NCI-H1092 (cell line): ENCODE measurements at places on chromosomes 2 and 18.

- DNase-seq, result peak; percentile 59
Observed at GRCh38 chr18:63131106-63131958, 188.2 kb downstream of the BCL2 start.

GRCh38 chr18:62438402-62438801, 84.4 kb upstream of the ZCCHC2 start:
- no peak for DNase-seq

DNA sequence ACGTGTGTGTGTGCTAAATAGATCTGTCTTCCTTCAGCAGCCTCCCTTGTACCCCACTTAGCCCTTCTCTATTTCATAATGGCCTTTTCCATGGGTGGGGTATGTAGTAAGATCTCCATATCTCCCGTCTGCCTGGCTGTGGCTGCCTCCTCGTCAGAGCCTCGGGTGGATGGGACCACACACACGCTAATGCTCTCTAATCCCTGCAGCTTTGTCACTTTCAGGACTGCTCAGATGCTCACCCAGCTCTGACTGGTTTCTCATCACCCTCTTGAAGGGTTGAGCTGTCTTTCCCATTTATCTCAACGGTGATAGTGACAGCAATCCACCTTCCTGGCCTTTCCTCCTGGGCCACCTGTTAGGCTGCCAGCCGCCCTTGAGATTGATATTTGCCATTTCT, 95.3 kb downstream of the DCC start:
- no peak for DNase-seq

DNA sequence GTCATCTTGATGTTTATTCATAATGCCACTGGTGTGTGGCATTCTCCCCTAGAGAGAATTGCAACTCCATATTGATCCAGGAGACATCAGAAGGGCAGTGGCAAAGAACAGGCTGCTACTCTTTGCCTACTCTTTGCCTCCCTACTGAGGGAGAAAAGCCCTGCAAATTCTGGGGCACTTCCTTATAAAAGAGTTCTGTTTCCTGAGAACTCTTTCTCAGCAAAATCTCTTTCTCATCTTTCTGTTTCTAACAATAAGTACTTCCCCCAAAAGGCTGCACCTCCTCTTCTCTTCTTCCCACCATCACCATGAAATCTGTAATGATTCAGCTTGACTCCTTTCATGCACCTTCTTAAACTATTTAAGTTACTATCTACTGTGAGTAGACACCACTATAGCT, 270.3 kb downstream of the MREG start:
- DNase-seq, result no peak

- DNase-seq, result no peak
Observed at GRCh38 chr2:113703386-113704299, 52.8 kb downstream of the SLC35F5 start.

DNA sequence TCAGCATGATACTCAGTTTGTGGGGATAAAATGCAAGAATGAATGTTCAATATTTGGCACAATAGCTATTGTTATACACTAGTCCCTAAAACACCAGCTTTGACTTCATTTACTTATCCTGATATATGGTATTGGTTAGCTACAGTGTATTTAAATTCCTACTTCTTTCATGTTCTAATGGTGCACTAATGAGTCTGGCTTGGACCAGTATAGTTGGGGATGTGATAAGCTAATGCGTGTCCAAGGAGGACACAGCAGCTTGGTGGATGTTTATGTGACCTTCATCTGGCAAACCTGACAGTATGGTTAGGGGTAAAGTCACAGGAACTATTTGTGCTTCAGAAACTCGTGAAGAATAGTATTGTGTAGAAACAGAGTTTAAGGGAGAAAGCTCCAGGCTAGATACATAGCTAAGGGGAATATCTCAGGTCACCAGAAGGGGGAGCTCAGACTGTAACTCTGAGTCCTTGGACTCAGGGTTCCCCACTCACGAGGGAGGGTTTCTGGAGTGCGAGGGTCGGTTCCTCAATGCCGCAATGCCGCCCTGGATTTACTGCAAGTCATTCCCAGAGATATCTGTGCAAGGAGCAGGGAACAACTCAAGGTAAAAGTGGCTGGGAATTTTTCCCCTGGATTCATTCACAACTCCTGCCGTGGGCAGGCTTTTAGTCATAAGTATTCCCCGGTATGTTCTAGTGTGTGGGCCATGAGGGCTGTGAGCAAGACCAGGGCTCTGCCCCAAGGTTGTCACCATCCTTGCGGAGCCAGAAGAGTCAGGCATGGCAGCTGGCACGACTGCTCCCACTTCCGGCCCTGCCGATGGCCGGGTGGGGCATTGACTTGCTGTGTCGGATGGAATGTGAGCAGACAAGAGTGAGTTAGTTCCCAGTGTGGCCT, 14.5 kb downstream of the IL1R2 start:
- no peak for DNase-seq

GRCh38 chr18:79071503-79072210, 2.5 kb downstream of the ATP9B start:
- no peak for DNase-seq

GRCh38 chr2:36729067-36729466, 32.6 kb downstream of the VIT start:
- DNase-seq, result no peak

DNA sequence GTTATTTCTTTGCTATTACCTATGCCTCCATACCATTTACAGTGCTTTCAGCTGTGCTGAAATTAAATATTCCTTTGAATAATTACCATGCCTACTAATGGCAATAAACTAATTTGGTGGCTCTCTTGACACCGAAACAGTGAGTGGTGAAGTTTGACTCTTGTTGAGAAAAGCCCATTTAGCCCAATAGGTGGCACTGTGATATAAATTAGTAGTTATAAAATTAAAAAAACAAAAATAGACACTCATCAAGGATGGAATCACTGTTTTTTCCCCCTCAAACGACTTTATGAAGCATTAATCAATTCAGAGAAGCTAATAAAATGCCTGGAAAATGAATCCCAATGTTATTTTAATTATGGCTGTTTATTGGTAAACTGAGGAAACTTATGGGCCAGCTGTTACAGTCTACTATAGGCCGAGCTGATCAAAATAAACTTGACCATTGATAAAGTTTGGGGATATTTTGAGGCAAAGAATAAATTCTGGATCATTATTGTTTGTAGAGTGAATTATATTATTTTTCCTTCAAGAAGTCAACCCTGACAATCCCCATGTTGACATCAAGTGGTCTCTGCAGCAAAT, 339.6 kb downstream of the TRIB2 start:
- DNase-seq, result no peak

DNA sequence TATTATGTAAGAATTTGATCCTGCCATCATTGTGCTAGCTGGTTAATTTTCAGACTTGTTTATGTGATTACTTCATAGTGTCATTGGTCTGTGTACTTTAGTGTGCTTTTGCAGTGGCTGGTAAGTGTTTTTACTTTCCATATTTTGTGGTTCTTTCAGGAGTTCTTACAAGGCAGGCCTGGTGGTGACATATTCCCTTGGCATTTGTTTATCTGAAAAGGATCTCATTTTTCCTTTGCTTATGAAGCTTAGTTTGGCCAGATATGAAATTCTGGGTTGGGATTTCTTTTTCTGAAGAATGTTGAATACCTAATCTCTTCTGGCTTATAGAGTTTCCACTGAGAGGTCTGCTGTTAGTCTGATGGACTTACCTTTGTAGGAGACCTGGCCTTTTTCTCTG, 72.8 kb upstream of the MC4R start:
- no peak for DNase-seq

- DNase-seq, result no peak
Observed at GRCh38 chr2:54724560-54725342, 1.3 kb downstream of the EML6 start.

DNA sequence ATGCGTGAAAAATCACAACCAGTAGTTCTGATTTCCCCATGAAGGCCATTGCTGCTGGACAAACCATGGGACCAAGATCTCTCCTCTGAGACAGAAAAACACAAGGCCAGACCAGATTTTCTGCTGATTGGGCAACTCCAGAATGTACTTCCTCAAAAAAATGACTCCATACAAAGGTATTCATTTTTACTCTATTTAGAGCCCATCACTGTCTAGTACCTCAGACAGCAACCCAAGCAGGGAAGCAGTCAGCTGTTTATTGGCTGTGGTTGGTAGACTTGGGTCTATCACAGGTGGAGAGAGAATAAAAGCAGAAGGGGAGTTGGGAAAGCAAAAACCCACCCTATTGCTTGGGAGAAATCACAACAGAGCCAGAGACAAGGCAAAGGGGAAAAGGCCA, 219.9 kb downstream of the PIK3C3 start:
- no peak for DNase-seq

DNA sequence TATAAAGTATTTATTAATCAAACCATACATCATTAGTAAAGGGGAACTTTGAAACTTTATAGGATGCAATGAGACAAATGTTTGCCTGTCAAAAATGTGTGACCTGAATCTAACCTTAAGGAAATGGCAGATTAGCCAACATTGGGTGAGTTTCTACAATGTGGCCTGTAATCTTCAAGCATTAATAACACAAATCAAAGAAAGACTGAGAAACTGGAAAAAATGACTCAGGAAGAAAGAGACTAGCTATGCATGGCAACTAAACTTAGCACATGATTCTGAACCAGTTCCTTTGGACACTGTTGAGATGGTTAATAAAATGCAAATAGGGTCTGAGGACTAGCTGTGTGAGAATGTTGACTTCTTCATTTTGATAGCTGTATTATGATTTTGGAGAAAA, 628.6 kb upstream of the ID2 start:
- DNase-seq, result no peak

DNA sequence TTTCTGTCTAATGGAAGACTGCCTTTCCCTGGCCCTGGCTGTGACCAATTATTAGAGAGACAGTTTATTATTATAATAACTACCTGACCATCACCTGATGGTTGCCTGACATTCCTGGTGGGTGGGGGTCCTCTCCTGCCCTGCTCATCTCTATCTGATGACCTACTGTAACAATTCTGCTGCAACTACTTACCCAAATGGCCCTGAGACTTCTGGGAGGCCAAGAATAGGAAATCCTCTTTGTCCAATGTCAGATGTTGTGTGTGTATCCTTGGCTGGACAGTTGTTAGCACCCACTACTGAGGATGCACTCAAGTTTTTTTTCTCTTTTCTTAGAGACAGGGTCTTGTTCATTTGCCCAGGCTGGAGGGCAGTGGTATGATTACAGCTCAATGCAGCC, 110.3 kb downstream of the DDX1 start:
- no peak for DNase-seq

DNA sequence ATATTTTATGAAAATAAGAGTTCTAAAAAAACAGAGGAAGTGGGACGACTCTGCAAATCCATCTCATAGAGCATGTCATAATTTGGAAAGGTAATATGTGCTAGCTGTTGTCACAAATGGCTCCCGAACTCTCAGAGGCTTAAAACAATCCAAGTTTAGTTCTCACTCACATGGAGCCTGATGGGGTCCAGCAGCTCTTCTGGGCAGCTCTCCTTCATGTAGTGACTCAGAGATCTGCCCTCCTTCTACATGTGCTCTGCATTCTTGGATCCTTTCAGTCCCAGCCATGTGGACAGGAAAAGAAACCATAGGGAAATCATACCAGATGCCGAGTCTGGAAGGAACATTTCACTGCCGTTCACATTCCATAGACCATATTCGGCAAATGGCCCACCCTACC, 180.1 kb upstream of the APCDD1 start:
- DNase-seq, result no peak

- DNase-seq, result no peak
Observed at GRCh38 chr2:66457545-66457944, 22.6 kb downstream of the MEIS1 start.

GRCh38 chr2:170369894-170370293, 191.9 kb downstream of the MYO3B start:
- DNase-seq, result no peak

GRCh38 chr2:230343747-230344146, 16.8 kb downstream of the SP140L start:
- no peak for DNase-seq

DNA sequence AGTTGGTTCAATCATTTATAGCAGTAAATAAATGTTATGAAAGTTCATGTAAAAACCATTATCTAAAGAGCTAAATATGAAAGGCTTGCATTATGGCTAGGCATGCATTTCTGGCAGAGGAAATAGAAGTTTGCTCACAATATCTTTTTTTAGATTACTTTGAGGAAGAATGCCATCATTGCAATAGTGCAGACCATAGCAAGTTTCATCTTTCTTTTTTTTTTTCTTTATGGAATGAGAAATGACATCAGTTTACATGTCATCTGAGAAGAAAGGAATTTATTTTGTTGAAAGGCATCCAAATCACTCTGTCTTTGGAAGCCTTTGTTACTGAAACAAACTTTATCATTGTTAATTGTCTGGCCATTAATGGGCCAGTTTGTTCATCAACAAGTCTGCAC, 74.5 kb upstream of the NCKAP5 start:
- no peak for DNase-seq

- DNase-seq, result no peak
Observed at GRCh38 chr2:17422061-17422460, 96.2 kb downstream of the RAD51AP2 start.

- DNase-seq, result no peak
Observed at GRCh38 chr18:9405130-9405529, 70.2 kb upstream of the RALBP1 start.

- no peak for DNase-seq
Observed at GRCh38 chr2:40725040-40725439, 273.1 kb upstream of the SLC8A1 start.

DNA sequence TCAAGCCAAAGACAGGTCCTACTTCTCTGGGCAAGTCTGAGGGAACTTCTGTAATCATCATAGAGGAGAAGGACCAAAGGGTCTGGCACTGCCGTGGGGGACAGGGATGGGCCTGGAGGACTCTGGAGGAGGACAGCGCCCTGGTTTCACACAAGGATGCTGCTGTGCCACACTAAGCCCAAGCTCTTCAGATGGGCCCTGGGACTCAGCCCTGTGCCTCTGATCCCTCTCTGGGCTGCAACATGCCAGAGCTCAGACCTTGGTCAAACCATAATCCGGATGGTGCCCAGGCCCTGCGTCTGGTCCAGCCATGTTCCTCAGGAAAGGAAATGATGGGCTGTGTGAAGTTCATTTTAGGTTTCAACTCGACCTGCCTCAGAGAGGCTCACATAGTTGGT, 222.0 kb upstream of the COPS8 start:
- DNase-seq, result no peak

- no peak for DNase-seq
Observed at GRCh38 chr2:157928372-157928771, 52.2 kb upstream of the ACVR1 start.

DNA sequence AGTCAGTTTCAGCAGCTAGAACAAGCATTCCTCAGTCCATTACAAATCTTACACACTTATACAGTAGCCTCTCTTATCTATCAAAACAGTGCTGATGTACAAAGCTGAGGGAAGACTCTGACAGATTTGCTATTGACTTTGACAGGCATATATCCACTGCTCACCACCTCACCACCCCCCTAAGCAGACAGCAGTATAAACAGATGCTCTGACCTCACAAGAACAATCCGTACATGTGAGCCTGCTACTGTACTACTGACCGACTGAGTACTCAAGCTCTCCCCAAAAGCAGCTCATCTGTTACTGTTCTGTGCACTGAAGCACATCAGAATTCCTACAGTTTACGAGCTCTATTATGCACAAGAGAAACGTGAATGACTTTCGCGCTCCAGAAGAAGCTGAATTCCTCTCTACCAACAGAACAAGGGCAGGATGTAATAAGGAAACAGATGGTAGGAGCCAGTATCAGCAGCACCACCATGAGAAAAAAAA, 95.6 kb upstream of the PDE1A start:
- peak; percentile 16 for DNase-seq
